ENCODE measurements at places on chromosomes 5 and 9.
A peak's percentile ranks its signal among the peaks of the same experiment; 100 is the strongest.

- no peak for DNase-seq
These were observed 50.9 kb upstream of the PCA3 start for GRCh38 chr9:76713381-76713780.

DNA sequence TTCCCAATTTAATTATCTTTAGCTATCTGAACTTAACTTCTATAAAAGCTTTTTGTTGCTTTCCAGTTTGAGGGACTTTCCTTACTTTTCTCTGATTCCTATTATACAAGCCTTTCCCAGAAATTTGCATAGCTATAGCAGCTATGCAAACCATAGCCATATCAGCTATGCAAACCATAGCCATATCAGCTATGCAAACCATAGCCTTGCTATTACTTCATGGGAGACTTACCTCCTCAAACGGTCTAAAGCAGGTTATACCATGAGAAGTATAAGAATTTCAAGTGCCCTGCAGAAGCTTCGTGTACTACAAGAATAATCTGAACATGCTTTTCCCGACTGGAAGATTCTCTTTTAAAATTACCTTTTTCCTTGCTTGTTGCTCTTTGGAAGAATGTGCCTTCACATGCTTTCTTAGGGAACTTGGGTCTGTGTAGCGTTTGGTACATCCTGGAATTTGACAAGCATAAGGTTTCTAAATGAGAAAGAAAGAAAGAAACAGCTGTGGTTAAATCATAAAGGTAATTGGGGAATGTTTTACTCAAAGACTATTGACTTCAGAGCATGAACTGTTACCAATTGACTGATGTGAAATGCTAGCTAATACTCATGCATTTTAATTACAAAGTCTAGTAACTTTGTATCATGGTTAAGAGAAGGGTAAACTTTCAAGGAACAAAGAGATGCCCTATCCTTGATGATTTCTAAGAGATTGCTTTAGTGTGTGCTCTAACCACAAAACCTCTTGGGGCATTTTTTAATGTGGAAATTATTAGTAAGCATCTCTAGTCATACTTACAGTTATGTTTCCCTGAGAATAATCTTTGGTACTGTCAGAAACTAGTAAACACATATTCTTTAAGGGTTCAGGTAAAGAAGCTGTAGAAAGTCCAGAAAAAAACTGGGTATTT, 367.6 kb downstream of the GLIS3 start:
- no peak for DNase-seq

DNA sequence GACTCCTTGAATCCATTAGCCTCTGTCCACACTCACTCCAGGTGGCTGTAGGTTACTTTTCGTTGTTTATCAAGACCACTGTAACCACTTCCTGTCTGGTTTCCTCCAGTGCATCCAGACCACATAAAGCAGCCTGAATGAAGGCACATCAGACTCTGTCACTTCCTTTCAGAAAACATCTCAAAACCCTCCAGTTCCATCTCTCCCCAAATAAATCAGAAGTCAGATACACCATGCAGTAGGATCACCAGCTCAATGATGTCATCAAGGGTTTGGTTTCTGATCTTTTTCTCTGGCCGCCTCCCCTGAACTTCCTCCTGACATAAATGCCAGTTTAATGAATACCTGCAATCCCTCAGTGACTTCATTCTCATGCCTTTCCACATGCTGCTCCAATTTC, 161.2 kb downstream of the ZNF462 start:
- DNase-seq, result no peak

DNA sequence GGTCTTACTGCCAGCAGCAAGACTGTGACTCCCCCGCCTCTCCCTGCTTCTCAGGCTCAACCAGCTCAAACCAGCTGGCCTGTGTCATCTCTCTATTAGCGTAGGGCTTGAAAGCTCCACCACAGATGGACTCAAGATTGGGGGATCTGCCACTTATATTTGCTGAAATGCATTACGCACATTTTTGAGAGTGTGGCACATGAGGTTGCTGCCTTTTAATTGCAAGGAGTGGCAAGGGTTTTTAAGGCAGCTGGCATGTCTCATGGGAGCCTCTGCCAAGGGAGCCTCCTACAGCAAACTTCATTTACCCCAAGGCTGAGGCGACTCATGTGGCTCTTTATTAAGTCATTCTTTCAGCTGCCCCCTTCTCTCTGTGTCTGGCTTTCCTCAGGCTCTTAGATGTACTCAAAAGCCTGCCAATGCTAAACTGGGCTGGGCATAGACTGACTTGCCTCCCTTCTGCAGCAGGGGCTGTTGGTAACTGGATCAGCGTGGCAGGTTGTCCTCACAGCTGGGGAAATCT, 219.3 kb downstream of the SMARCA2 start:
- DNase-seq, result no peak

- no peak for DNase-seq
These were observed 66.7 kb upstream of the CAST start for GRCh38 chr5:96595300-96596090.

DNA sequence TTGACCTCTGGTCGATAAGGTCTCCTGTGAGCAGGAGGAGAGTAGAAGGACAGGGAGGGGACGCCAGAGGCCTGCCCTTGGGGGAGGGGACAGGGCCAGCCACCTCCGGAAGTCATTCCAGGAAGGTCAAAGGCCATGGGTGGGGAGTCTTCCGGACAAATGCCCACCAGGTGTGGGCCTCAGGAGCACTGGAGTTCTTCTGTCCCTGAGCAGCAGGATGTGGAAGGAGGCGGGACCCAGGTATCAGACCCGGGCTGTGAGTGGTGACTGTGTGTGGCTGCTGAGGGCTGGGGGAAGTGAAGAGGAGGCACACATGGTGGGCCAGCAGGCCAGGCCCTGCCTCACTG, 13.9 kb downstream of the FGF18 start:
- DNase-seq, result no peak

GRCh38 chr5:147412561-147412960, 97.3 kb downstream of the DPYSL3 start:
- no peak for DNase-seq

GRCh38 chr9:98610711-98611110, 98.0 kb downstream of the GABBR2 start:
- no peak for DNase-seq

DNA sequence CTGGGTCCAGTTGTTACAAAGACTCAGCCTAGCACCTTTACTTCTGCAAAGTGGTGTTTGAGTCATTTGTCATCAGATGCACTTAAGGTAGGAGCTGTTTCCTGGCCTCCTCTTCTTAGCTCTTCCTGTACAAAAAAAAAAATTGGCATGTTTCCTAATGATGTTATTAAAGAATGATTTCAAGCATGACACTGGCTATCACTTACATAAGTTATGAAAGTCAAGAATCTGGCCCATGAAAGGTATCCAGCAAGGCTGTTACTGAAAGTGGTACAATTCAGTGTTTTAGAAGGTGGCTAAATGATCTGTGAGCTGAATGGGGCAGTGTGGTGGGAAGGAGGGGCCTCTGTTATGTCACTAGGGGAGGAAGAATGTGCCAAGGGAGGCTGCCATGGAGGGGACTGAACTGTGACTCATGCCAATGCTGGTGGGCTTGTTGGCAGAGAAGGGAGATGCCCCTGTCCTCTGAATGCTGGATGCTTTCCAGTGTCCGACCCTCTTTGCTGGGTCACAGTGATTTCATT, 175.1 kb upstream of the MAP1B start:
- DNase-seq, result no peak

DNA sequence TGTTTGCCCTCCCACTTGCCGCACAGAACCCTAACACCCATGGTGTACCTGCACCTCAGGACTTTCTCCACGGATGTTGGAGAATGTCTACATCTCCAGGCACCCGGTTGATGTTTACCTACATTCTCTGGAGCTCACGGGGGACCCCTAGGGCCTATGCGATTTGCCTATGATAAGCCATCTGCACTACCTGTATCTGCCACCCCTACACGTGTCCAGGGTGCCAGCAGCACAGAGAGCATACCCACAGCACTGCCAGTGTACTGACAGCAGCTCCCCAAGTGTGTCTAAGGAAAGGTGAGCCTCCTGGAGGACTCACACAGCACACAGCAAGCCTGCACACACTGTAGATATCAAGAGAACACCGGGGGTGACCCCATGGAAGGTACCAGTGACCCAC, 31.3 kb upstream of the LMX1B start:
- no peak for DNase-seq

GRCh38 chr9:133888048-133888808, 103.9 kb downstream of the VAV2 start:
- peak; percentile 87 for DNase-seq

DNA sequence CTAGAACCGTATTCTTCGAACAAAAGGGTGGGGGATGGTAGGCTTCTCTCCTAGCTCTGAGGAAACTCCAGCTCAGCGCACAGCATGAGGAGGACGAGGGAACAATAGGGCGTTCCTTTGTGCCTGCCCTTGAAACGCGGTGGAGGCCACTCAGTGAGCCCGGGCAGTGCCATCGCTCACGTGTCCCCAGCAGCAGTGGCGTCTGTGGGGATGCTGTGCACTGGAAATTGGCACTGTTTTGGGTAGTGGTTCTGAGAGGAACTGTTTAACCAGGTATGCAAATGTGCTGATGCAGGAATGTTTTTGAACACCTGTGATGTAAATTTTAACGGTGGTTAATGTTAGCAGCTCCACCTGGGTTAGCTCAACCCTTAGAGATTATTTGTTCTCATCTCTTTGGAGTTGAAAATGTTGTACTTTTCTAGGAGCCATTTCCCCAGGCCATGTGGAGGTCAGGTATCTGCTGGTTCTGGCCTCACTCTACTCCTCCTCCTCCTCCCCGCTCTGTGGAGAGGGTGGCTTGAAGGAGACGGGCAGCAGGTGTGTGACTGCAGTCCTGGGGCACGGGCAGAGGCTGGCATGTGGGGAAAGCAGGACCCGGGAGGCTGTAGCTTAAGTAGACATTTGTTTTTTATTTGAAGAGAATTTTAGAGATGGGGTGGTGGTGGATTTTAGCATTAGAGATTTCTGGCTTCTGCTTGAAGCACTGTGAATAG, 48.3 kb downstream of the EHMT1 start:
- no peak for DNase-seq

DNA sequence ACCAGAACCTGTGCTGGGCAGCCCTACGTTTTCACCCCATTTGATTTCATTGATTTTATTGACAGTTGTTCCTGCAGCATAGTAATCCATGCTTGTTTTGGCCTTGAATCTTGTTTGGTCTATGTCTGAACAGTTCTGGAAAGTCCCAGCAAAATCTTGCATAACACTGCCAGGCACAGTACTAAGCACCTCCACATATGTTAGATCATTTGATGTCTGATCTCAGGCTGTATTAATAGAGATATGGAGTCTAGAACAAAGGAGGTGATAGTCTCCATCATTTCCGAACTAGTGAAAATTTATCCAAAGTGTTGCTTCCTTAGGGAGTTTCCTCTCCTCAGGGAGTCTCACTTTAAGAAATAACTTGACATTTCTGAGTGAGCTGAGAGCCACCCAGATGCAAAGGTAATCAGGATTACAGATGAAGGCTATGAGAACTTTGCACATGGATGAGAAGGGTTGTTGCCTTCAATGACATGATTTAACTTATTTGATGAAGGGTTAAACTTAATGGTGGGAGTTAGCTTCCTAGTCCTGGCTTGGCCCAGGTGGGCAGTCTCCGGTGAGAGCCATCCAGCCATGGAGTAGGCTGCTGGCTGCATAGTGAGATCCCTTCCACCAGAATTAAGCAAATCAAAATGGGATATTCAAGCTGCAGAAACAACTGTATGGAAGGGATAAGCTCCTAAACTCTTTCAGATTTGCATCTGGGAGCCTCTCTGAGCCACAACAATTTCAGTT, 173.8 kb upstream of the MVB12B start:
- DNase-seq, result no peak

- DNase-seq, result no peak
These were observed 13.5 kb downstream of the CTNND2 start for GRCh38 chr5:11890777-11891176.

- DNase-seq, result no peak
These were observed at the start of gene SAPCD2 for GRCh38 chr9:137070201-137070905. Gene SAPCD2 (minus strand): TSS chr9:137070557. CDS start chr9:137070460, 97 bp downstream.

DNA sequence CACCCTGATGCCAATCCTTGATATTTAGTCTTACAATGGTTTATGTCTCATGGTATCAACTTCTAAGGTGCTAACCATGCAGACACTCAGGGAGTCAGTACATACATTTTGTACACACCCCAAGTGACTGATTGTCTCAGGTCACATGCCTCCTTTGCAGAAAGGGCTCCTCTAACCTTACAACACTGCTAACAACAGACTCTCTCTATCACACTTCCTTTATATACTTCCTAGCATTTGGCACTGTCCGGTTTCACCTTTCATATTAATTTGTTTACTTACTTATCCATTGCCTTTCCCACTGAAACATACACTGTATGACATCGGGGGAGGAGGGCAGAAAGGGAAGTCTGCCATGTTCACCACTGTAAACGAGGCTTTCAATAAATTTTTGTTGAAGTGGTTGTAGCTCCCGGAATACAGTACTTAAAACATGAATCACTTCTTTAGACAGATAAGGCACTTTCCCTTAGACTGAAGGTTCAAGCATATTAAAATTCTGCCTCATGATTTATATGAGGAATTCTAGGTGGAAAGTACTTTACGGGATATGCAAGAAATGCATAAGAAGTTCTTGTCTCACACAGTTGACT, 20.6 kb downstream of the EMB start:
- no peak for DNase-seq

- DNase-seq, result no peak
These were observed 236.4 kb downstream of the CAAP1 start for GRCh38 chr9:26656003-26656870.

- DNase-seq, result no peak
These were observed 167.9 kb downstream of the AUH start for GRCh38 chr9:91193658-91194391.

DNA sequence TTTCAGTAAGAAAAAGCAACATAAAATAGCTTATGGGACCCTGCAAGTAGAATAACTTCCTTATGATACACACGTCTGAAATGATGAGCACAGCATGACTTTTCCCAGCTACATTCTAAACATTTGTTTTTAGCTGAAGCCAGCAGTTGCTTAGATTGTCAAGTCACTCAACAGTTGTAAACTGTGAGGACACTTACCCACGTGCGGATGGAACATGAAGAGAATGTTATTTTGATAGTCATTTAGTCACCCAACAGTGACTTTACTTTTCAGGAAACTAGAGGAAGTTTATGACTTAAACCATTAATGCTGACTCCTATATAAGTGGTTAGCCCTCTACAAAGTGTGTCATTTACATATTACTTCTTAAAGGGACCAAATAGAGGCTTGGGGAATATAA, 3.0 kb downstream of the HACD4 start:
- no peak for DNase-seq

DNA sequence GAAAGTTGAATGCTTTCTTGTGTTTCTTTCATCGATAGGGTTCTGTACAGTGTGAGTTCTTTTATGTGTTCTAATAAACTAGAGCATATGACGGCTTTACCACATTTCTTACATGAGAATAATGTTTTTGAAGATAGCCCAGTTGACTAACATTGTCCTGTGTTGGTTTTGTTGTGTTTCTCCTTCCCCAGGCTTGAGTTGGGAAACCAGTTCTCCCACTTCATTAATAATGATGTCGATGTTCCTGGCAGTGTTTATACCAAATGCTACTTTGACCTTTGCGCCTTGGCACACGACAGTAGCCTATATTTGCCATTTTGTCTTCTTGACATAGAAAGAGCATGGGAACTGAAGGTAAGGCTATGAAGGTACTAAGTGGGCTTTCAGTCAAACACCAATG, 14.4 kb upstream of the ZNF782 start:
- no peak for DNase-seq
